Renal cortex interstitium (tissue), 15 donors: ENCODE measurements at places on chromosomes 5 and 9.

DNA sequence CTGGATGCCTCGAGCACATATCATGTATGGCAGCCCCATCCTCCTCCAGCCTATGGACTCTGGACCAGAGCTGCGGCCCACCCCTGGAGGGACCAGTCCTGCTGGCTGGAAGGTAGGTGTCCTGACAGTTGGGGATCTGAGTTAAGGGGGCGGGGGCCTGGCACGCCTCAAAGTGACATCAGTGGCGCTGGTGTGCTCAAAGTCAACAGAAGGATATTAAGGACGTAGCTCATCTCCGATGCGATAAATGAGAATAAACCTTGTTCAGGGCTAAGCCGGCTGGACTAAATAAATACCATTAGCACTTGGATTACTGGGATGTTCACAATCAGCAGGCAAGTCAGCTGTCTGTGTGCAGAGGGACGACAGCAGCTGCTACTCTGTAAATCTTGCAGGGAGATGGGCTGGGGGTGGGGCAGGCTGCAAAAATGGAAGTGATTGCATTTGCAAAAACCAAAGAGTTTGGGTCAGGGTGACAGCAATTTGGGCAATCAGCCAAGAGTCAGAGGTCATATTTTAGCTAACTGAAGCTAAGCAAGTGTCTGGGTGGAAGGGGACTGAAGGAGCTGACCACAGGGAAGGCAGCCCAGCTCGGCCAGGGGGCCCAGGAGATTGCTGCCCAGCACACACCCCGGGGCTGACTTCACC is 80.0 kb upstream of the LRRTM2 start:
- no peak for DNase-seq

GRCh38 chr5:129496864-129497595 is 36.9 kb downstream of the ADAMTS19 start:
- DNase-seq, result no peak

DNA sequence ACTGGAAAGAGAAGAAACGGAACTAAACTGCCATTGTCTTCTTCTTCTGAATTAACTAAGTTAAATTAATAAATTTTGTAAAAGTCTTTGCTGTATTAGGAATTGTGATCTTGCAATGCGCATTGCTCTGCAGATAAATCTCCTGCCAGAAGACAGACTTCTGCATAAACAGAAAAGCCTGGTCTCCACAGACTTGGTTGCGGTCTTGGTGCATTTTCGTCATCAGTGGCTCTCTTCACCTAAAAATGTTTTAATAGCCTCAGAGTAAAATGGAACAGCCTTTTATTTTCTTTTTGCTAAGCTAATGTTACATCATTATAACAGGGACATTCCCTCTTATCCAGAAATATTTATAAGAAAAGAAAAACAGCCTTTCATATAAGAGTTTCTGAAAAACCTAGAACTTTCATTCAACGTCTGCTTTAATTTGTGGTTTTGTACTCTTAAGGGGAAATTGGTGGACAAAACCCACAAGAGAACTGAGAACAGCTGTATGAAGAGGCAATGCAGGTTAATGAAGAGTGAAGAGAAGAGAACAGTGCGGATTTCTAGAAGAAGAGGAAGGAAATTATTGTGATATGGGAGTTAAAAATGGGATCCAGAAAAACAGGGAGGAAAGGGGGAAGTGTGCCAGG is 10.1 kb downstream of the IFNA5 start:
- DNase-seq, result no peak

- no peak for DNase-seq
These were observed 60.6 kb upstream of the GALNT10 start for GRCh38 chr5:154129921-154130320.

- no peak for DNase-seq
These were observed 275.6 kb upstream of the SLC30A5 start for GRCh38 chr5:68818057-68818695.

DNA sequence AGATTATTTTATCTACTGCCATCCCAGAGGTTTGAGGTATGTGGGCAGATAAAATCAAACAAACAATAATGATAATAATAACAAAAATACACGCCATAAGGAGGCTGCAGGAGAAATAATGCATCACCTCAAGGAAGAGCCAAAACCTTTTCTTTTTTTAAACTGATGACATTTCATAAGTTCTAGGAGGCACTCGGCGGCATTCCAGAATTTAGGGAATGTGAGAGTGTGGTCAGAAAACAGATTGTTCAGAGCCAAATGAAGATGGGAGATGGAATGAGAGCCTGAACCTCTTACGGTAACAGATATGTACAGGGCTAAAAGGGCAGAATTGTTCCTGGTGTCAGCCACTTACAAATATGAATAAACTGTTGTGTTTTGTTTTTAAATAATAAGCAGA is 615.0 kb upstream of the CHD1 start:
- DNase-seq, result no peak

DNA sequence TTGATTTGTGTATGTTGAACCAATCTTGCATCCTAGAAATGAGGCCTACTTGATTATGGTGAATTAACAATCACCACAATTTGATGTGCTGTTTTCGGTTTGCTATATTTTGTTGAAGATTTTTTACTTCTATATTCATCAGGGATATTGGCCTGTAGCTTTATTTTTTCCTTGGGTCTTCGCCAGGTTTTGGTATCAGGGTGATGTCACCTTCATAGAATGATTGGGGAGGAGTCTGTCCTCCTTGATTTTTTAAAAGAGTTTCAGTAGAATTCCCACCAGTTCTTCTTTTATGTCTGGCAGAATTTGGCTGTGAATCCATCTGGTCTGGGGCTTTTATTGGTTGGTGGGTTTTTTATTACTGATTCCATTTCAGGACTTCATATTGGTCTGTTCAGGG is 115.2 kb downstream of the CPLANE1 start:
- DNase-seq, result no peak

DNA sequence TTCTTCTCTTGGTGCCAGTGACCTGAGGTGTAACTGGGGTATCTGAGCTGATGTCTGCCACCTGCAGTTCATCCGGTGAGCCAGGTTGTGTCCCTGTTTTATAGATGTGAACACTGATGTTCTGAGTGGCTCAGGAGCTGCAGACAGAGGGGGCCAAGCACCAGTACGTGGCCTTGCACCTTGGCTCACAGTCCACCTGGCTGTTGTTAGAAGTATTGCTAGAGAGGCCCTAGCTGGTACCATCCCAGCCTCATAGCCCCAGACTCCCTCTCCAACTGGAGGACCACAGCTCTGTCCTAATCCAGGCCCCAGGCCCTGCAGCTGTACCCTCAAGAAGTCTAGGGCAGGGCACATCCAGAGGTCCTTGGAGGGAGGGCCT is 16.2 kb downstream of the PHF2 start:
- no peak for DNase-seq

GRCh38 chr5:142012186-142012785 is 541 bp downstream of the GNPDA1 start:
- DNase-seq, result no peak

DNA sequence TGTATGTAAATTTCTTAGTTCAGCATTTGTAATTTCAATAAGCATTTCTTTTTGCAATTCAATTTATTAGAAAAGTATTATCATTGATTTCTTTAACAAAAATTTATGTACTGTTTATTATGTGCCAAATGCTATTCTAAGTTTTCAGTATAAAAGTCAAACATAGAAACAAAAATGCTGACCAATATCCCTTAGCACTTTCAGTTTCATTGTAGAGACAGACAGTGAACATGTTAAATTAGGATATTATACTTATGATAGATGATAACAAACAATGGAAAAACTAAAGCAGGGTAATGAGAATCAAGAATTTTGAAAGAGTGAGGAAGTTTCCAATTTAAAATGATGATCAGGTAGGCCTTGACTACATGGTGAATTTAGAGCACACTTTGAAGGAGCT is 1106.0 kb downstream of the TAF11L14 start:
- DNase-seq, result no peak

DNA sequence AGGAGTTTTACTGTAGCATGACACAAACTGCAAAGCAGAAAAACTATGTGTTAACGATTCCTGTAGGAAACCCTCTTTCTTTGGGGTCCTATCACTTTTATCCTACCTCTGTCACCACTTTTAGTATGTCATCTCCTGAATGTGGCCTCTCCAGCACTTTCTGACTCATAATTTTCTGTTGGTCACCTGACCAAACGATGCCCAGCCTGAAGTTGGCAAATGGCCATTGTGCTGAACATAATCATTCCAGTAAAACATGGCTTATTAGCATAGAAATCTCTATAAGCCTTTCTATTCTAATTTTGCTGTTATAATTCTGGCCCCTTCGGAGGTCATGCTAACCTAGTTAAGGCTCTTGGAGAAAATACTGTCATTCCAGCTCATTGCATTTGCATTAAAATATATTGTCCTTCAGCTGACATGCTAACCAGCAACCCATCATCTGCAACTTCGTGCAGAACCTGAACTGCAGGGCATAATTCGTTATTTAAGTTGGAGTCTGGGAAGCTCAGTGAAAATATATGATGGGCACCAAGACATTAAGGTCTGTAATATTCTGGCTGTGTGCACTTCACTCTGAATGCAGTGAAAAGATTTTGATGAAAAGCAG is 140.3 kb downstream of the NMUR2 start:
- DNase-seq, result no peak

DNA sequence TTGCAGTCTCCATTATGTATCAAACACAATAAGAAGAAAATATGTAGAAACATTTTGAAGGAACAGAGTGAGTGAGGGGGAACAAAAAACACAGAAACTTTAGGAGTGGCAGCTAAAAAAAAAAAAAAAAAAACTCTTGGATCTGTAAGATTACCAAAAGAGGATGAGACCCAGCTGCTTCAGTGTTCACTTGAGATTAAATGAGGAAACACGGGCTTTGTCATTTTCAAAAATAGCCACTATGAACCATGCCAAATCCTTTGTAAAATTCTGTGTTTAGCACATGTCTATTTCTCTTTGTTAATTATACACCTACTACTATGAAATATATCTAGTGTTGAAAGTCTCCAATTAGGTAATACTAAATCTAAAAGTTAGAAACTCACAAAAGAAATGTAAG is 485.9 kb downstream of the EFNA5 start:
- no peak for DNase-seq

DNA sequence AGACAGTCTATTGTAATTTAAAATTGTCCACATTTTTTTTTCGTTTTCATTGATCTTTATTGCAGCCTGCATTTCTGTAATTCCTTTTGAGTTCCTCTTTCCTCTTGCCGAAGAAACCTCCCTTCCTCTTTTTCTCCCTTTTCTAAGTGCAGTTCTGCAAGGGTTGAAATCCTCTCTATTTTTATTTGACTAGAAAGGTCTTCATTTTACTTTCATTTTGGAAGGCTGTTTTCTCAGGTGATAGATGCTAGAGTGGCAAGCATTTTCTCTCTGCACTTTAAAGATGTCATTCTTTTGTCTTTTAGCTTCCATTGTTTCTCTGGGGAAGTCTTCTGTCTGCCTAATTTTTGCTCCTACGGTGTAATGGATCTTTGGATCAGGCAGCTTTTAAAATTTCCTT is 248.5 kb downstream of the SMARCA2 start:
- no peak for DNase-seq

DNA sequence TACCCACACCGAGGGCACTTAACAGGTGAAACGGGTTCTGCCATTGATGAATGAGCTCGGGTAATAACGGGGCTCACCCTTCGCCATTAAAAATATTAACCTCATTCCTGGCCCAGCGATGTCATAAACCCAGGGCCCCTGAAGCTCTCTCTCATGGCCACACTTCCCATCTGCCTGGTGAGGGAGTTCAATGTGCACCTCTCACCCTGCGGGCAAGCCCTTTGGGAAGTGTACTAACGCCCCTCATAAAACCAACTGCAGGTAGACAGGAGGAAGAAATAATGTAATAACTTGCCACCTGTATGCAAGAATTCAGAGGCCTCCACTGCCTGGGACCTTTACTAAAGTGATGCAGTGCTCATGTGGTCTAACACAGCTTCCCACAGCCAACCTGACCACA is 35.1 kb downstream of the SHB start:
- no peak for DNase-seq

- DNase-seq, result no peak
These were observed 29.5 kb upstream of the SARDH start for GRCh38 chr9:133767625-133768024.

DNA sequence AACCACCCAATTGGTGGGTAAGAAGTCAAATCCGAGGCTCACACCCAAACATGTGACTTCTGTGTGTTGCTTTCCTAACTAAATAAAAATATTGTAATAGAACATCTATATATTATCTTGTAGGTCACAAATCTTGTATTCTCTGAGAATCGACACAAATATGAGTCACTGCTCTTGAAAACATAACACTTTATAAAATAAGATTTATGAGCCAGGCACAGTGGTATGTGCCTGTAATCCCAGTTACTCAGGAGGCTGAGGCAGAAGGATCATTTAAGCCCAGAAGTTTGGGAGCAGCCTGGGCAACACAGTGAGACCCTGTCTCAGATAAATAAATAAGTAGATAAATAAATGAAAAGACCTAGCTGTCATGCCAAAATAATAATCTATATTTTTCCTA is 624.1 kb downstream of the ANXA1 start:
- no peak for DNase-seq

DNA sequence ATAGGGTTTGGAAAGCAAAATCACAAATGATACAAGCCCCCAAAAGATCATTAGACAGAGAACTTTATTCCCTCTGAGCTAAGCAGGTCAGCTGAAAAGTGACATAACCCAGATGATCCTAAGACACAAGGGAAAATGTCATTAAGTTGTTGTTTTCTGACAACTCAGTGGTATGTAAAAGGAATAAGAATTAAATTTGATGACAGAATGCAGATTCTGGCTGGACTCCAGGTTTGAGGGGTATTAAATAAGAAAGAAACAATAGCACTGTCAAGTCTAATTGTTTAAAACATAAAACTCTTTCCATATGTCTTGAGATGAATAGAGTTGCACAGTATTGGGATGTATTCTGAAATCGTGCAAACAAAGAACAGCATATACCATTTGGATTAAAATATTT is 429.9 kb downstream of the CAAP1 start:
- DNase-seq, result no peak

GRCh38 chr9:91162311-91162710 is 199.4 kb downstream of the AUH start:
- DNase-seq, result no peak
